ENCODE measurements at places on chromosomes 4 and X. TPM values are rescaled to one million over a fixed set of nuclear protein-coding genes. Genes with fewer than 3 reads are reported as not detected.
A peak's percentile ranks its signal among the peaks of the same experiment; 100 is the strongest.

- DNase-seq = no peak
These were observed 48.5 kb downstream of the ZCCHC12 start for GRCh38 chrX:118872102-118872566.

FAM184B gene
- 0.01 TPM for polyA plus RNA-seq

ARX gene
- polyA plus RNA-seq = not detected

UGT2B15 gene
- not detected for polyA plus RNA-seq

- DNase-seq = no peak
These were observed 26.0 kb downstream of the FHDC1 start for GRCh38 chr4:152962150-152962549.

DIPK2B gene
- not detected for polyA plus RNA-seq

- no peak for DNase-seq
These were observed 11.7 kb downstream of the MMRN1 start for GRCh38 chr4:89906316-89906715.

TSC22D3 gene
- 24.6 TPM for polyA plus RNA-seq

- DNase-seq = no peak
These were observed 17.5 kb downstream of the TRAPPC2 start for GRCh38 chrX:13716905-13717304.

JAKMIP1 gene
- polyA plus RNA-seq = not detected

DNA sequence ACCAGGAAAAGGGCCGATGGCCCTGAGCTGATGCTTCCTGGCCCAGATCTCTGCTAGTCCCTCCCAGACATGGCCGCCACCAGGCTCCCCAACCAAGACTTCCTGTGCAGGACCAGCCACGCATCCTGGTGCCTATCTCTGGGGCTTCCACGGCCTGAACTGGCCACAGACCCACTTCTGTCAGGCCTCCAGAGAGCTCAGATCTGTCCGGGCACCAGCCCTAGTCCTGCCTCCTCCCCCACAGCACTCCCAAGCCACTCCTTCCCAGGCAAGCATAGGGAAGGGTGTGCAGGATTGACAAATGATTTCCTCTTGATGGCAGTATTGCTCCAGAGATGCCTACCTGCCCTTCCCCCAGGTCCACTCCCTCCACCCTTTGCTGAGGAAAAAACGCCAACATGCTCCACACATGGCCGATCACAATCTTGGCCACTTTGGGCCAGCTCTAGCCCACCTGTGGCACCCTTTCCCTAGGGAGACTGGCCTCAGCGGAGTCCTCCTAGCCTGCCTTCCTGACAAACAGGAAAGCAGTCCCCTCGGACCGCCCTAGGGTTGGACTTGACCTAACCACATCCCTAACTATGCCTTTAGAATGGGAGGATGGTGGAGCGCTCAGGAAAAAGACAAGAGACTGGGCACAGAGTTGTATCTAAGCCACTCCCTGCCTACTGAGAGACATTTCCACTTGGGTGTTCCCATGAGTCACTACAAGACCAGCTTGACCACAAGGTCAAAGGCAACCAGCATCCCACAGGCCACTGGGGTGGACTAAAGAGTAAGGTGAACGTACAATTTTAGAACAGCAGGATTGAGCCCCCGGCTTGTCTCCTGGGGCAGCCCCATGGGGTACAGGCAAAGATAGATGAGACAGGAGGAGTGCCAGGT is 277.5 kb upstream of the AGTR2 start:
- no peak for DNase-seq

DNA sequence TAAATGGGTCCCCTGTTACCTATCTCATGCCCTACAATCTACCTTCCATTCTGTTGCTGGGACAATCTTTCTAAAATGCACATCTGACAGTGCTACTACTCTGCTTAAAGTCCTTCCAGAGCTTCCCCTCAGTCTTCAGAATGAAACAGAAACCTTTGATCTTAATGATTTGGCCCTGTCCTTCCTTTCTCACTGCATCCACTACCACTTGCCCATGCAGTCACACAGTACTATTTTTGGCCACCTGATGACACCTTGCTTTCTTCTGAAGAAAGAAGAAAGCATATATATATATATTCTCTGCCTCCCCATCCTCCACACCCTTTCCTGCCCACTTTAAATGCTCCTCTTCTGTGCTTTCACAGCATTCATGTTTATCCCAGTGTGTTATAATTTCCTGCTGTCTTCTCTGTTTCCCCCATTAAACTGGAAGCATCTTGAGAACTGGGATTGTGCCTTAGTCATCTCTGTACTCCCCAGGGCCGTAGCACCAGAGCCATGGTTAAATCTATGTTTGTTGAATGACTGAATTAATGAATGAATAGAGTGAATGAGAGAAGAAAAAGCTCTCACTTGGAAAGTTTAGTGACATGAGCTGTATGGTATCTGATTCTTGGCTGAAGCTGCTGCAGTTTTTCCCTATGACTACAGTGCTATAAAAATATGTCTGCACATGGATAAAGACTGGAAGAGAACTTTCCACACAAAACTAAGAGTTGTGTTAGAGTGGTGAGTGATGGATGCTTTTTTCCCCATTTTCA is 56.2 kb downstream of the RTL9 start:
- DNase-seq = no peak

GRCh38 chr4:72468904-72469502 is 100.0 kb downstream of the ADAMTS3 start:
- peak; percentile 2 for DNase-seq

GJB1 gene
- not detected for polyA plus RNA-seq

DNA sequence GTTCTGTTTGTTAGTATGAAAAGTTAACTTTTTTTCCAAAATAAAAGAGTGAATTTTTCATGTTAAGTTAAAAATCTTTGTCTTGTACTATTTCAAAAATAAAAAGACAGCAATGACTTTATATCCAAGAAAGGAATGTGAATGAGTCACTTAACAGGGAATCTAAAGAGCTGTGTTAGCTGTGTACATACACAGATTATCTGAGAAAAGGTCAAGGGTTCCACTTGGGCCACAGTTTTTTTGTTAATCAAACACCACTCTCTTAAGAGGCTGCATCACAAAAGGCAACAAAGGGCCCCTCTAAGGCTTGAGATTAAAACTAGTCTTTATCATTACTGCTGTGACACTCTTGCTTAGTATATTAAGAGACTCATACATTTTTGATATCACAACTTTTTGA is 82.1 kb downstream of the FIP1L1 start:
- DNase-seq = no peak

DNA sequence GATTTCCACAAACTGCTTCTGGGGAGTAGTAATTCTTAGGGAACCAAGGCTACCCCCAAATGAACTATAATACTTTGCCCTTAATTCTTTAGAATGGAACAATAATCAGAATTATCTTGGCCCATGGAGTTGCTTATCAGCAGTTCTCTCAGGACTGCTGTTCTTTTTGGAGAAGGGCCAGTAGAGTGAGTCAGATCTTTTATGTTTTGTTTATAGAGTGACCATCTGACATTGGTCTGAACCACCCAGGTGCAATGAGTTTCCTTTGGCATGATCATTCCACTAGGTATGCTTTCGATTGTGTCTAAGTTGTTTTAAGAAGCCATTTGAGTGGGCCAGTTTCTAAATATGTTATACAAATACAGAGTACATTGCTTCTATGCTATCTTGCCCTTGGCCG is 31.8 kb downstream of the PRRG1 start:
- DNase-seq = no peak

DNA sequence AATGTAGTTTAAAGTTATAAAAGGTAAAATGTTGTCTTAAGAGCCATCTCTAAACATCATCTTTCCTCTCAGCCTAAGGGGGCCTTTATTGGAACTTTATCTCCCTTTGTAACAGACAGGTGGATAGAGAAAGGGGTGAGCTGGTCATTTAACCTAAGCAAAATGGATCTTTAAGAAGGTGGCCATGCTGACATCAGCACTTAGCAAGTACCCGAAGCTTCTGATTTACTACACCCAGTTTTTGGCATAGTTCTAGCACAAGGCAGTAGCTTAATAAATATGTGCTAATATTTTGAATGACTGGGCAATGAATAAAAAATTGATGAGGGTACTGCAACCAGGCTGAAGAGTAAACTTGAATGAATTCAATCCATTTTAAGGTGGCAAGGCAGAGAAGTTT is 172.7 kb downstream of the GABRG1 start:
- DNase-seq = no peak

TAPT1 gene
- polyA plus RNA-seq = 10.7 TPM

- no peak for DNase-seq
These were observed 400.4 kb upstream of the DIPK2B start for GRCh38 chrX:45601052-45601451.

PAGE2 gene
- polyA plus RNA-seq = not detected

DNA sequence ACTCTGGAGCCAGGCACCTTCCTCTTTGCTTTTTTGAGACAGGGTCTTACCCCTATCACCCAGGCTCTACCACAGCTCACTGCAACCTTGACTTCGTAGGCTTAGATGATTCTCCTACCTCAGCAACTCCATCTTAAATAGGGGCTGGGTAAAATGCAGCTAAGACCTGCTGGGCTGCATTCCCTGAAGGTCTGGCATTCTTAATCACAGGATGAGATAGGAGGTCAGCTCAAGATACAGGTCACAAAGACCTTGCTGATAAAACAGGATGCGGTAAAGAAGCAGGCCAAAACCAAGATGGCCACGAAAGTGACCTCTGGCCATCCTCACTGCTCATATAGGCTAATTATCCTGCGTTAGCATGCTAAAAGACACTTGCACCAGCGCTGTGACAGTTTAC is 770.8 kb upstream of the PRKX start:
- no peak for DNase-seq

DNA sequence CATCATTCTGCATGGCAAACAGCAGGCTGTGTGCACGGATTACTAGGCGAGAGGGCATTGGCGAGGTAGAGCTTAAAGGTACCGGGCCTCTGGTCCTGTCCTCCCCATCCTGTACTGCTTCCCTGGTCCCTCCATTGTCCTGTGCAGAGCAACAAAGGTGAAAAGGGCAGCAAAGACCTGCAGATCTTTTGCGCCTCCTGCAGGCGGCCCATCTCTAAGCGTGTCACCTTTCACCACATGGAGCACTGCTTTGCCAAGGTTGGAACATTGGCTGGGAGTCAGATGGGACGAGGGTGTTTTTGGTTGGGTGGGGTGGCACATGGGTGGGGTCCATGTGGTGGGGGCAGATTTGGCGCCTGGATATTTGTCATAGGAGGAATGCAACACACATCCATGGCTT is 64.7 kb upstream of the UXT start:
- DNase-seq = no peak

GRCh38 chr4:174579421-174579820 is 57.1 kb upstream of the HPGD start:
- DNase-seq = no peak

DNA sequence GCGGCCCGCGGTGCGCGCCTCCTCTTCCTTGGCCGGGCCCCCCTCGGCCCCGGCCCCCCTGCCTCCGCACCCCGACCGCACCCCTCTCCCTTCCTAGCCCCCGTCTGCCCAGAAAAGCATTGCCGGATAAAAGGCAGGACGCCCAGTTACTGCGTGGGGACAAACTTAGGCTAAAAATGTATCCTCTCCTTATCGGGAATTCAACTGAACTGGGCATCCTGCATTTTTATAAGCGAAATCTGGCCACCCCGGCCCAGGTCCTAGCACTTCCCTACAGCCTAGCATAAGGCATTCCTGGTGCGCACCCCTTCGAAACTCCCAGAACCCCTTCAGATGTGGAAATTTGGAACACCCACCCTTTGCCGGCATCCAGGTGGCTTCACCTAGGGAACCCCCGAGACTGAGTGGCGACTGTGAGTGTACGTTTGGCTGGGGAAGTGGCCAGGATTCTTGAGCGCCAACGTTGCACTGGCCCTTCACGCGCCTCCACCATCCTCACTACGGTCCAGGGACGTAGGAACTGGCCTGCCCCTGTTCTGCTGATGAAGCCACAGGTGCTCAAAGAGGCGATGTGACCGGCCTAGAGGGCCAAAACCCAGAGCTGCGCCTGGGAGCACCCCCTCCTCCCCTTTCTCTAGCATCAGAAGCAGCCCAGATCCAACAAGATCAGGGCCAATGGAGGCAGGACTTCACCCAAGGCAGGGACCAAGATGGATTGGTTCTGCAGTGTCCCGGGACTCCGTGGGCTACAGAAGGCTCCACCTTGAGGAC is 5.7 kb upstream of the RNF4 start:
- DNase-seq = no peak

DNA sequence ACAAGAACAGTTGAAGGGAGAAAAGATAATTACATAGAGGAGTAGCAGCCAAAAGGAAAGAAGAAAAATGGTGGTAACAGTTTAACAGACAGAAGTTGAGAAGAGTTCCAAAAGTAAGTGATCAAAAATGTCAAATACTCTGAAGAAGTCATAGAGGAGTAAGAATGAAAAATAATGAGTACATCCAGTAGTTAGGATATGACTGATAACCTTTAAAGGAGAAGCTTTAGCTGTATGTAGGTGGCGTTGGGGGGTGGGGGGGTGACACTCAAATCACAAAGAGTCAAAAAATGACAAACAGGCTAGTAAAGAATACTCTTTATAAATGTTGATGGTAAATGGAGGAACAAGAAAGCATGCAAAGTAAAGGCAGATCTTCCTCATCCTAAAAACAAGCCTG is 40.6 kb downstream of the RAB33A start:
- DNase-seq = no peak

DNA sequence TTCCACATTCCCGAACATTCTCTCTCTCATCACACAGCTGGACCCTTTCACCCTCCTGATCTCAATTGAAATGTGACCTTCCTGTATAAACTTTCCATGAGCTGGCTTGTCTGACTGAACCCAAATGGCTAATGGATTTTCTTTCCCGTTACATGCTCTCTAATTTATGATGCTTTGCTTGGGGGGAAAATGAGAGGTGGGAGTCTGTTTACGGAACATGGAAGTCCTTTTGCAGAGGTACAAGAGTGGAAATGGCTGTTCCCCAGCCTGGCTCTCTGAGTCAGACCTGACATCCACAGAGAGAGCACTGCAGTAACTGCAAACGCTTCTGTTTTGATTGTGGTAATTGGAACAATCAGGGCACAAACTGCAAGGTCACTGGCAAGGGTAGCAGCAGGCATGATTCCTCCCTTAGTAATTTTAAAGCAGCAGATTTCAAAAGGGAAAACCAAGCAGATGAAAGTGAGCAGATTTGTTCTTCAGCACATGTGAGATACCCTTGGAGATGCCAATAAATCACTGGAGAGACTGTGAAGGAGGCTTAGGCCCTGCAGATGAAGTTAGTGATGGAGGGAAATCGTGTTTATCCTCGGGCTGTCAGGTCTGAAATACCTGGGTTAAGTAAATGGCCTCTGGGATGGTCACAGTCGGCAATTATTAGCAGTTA is 83.9 kb downstream of the SNCA start:
- DNase-seq = no peak

- DNase-seq = no peak
These were observed 24.9 kb downstream of the CEP135 start for GRCh38 chr4:55973650-55974049.
